ENCODE measurements at places on chromosomes 1 and 21.

DNA sequence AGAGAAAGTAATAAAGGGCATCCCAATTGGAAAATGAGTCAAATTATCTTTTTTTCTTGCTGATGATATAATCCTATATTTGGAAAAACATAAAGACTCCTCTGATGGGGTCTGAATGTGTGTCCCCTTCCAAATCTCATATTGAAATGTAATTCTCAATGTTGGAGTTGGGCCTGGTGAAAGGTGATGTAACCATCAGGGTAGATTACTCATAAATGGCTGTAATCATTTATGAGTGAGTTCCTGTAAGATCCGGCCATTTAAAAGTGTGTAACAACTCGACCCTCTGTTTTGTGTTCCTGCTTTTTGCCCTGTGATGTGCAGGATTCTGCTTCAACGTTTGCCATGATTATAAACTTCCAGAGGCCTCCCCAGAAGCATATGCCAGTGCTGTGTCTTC, 44.3 kb upstream of the MAP1LC3C start:
- DNase-seq, result no peak

- DNase-seq, result no peak
Measured at GRCh38 chr1:167854184-167854583, 59.8 kb downstream of the ADCY10 start.

GRCh38 chr1:119276558-119276957, 92.0 kb upstream of the HAO2 start:
- DNase-seq, result no peak

GRCh38 chr1:41232305-41232704, 9.8 kb downstream of the SCMH1 start:
- DNase-seq, result no peak

GRCh38 chr1:213231795-213232231, 180.8 kb downstream of the RPS6KC1 start:
- no peak for DNase-seq

DNA sequence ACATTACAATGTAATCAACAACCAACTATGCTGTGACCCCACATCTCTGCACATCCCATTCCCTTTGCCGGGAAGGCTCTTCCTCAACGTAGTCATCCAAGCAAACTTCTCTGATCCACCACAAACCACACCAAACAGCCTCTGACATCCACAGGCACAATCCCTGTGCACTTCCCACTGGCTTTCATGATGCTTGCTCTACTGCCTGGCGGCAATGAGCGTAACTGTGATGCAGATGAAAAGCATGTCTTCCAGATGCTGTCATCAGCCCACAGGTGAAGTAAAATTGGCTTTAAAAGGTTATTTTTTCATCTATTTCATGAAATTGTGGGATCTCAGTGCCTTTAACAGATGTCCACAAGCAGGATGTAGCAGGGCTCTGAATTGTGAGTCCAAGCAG, 635.2 kb downstream of the SMYD3 start:
- DNase-seq, result no peak

- DNase-seq, result no peak
Measured at GRCh38 chr1:16017461-16018303, at the start of gene HSPB7. TSS of gene HSPB7 (minus strand) at chr1:16018043. CDS start at chr1:16017963, 80 bp downstream.

- no peak for DNase-seq
Measured at GRCh38 chr1:223775054-223775453, 62.7 kb downstream of the CAPN2 start.

- no peak for DNase-seq
Measured at GRCh38 chr1:203325026-203325417, 19.7 kb downstream of the BTG2 start.

- DNase-seq, result no peak
Measured at GRCh38 chr1:230143534-230143933, 76.5 kb downstream of the GALNT2 start.

GRCh38 chr1:225763716-225764548, 13.7 kb upstream of the SRP9 start:
- no peak for DNase-seq

GRCh38 chr1:46539972-46540371, 11.5 kb downstream of the KNCN start:
- DNase-seq, result no peak

DNA sequence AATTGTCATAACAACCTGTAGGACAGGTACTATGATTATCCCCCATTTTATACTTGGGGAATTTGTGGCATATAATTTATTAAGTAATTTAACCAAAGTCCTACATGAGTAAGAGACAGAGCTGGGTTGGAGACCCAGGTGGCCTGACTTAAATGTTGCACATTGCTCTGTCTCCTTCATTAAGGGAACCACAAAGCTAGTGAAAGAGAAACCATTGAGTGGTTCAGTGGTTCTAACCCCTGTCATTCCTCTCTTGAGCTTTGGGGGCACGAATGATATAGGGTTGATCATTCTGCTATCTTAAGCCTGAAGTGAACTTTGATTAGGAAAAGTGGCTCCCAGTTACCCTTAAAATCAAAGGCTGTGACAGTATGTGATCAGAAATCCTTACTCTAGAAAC, 5.3 kb upstream of the MAP3K7CL start:
- no peak for DNase-seq

- DNase-seq, result no peak
Measured at GRCh38 chr1:117120774-117121588, 568 bp downstream of the TRIM45 start.

GRCh38 chr1:178725466-178726086, 532 bp downstream of the RALGPS2 start:
- no peak for DNase-seq

GRCh38 chr1:235597867-235598553, 51.6 kb downstream of the GNG4 start:
- DNase-seq, result no peak

- DNase-seq, result no peak
Measured at GRCh38 chr21:44517175-44517899, 22.7 kb downstream of the KRTAP10-1 start.

DNA sequence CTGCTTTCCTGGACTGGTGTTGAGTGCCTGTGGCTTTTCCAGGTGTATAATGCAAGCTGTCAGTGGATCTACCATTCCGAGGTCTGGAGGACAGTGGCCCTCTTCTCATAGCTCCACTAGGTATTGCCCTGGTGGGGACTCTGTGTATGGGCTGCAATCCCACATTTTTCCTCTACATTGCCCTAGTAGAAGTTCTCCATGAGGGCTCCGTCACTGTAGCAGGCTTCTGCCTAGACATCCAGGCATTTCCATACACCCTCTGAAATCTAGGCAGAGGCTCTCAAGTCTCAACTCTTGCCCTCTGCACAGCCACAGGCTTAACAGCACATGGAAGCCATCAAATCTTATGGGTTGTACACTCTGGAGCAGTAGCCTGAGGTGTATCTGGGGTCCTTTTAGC, 107.6 kb downstream of the GRIK1 start:
- DNase-seq, result no peak

- DNase-seq, result no peak
Measured at GRCh38 chr21:45942755-45943629, 38.6 kb upstream of the COL6A1 start.

- DNase-seq, result no peak
Measured at GRCh38 chr1:154847891-154848290, 22.2 kb downstream of the KCNN3 start.

GRCh38 chr1:110348050-110348449, 8.9 kb downstream of the RBM15 start:
- DNase-seq, result no peak

DNA sequence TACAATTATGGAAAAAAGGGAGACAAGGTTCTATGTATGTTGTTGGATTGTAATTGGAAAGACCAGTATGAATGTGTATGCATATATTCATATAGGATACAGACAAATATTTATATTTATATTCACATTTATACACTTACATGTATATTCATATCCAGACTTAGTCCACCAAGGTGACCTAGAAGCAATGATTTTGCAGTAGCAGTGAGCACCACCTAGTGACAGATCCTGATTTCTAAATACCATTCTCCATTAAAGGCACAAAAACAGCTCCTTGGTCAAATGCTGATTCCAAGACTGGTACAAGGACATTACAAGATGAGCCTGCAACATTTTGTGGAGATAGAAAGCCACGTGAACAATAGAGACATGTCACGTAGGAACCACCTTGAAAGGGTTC, 153.4 kb downstream of the SDCCAG8 start:
- no peak for DNase-seq

GRCh38 chr1:42913426-42914091, 45.1 kb downstream of the SLC2A1 start:
- peak; percentile 62 for DNase-seq

- DNase-seq, result no peak
Measured at GRCh38 chr1:113641396-113641795, 117.9 kb downstream of the PHTF1 start.

- DNase-seq, result no peak
Measured at GRCh38 chr1:221823149-221823548, 81.3 kb upstream of the DUSP10 start.

GRCh38 chr1:172266528-172267174, 153.8 kb upstream of the C1orf105 start:
- DNase-seq, result no peak

DNA sequence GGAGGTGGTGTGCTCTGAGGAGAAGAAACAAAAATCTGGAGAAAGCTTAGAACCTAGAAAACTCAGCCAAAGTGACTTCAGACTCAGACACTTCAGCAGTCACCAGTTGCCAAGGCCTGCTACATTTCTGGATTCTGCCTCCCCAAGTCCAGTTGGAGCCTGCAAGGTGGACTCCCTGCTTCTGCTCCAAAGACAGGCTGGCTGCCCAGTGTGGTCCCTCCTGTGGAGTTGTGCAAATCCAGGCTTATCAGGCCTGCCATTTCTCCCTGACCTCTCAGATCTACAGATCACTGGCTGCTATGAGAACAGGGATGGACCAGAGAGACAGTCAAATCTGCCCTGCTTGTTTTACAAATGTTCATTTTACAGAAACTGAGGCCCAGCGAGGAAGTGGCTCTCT, 9.9 kb downstream of the CACHD1 start:
- DNase-seq, result no peak

- no peak for DNase-seq
Measured at GRCh38 chr21:23725576-23725975, 1881.7 kb downstream of the MRPL39 start.

- no peak for DNase-seq
Measured at GRCh38 chr1:229408458-229409037, 25.3 kb downstream of the ACTA1 start.

- DNase-seq, result no peak
Measured at GRCh38 chr1:232428786-232429530, 201.0 kb downstream of the SIPA1L2 start.

DNA sequence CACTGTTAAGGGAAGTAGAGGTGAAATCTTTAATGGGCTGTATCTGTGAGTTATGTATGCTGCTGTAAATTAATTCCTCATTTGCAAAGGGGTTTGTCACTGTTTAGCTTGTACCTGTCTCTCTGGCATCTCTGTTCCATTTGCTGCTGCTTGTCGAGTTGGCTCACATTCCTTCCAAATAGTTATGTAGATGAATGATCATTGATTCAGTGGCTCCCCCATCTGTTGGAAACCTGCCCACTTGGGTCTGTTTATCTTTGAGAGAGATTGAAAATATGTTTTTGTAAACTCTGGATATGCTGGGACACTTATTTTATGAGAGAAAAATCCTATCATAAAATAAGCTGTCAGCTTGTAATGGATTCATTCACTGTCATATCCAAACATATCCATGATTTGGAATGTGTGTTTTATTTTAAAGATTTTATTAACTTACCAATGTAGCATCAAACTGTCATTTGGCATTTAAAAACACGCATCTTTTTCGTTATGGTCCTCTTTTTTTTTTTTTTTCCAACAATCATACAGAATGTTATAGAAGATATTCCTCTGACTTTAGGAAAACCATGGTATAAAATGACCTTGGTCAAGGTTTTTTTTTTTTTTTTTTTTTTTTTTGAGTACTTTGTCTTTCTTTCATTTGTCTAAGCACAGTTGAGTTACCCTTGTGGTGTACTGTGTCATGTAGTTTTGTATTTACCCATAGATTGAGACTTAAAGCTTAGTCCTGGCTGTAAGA, 3.5 kb downstream of the RYR2 start:
- DNase-seq, result no peak

DNA sequence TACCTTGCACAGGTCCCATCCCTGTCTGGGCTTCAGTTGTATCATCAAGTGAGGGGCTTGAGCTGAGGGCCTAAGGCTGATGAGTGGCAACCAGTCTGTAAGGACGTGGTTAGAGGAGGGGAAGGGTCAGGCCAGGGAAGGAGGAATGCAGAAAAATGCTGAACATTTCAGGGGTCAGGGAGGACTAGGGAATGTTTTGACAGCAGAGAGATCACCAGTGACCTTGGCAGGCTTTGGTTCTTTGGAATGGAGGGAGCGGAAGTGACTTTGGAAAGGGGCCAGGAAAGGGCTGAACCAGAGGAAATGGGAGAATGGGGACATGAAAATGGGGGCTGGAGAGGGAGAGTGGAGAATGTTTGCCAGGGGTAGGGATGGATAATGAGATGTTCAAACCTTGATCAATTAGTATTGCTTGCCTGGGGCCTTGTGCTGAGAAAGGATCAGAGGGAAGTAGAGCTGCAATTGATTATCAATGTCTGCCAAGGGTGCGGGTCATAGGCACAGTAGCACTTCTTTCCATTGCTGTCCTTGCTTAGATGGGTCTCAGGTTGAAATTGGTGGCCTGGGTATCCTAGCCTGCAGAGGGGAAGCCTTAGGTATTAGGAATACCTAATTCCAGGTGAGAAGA, 7.4 kb downstream of the LDLRAP1 start:
- DNase-seq, result no peak

GRCh38 chr1:186780076-186780475, 48.7 kb upstream of the PLA2G4A start:
- DNase-seq, result no peak

GRCh38 chr1:226349081-226349480, 40.1 kb upstream of the LIN9 start:
- no peak for DNase-seq

DNA sequence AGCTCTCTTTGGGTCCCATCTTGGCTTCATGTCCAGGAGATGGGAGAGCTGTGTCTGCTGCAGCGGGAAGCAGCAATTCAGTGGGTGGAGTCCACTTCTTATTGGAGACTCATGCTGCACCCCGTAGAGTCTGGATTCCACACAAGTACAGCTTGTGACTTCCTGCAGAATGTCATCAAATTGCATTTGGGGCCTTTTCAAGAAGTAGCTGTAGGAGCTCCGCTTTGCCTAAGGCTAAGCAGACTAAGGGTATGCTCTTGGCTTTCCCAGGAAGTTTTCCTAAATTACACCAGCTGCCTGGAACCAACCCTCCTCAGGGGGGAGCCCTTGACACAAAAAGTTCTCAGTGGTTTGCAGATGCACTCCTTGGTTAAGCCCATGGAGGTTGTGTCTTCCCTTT, 5.7 kb upstream of the MOB3C start:
- no peak for DNase-seq

- DNase-seq, result no peak
Measured at GRCh38 chr21:27831816-27832569, 865.1 kb upstream of the ADAMTS5 start.

GRCh38 chr1:153430166-153430553, 13.8 kb downstream of the S100A7A start:
- DNase-seq, result no peak
